ENCODE measurements at places on chromosomes 2 and 18. TPM values are rescaled to one million over a fixed set of nuclear protein-coding genes. Genes with fewer than 3 reads are reported as not detected.

DNA sequence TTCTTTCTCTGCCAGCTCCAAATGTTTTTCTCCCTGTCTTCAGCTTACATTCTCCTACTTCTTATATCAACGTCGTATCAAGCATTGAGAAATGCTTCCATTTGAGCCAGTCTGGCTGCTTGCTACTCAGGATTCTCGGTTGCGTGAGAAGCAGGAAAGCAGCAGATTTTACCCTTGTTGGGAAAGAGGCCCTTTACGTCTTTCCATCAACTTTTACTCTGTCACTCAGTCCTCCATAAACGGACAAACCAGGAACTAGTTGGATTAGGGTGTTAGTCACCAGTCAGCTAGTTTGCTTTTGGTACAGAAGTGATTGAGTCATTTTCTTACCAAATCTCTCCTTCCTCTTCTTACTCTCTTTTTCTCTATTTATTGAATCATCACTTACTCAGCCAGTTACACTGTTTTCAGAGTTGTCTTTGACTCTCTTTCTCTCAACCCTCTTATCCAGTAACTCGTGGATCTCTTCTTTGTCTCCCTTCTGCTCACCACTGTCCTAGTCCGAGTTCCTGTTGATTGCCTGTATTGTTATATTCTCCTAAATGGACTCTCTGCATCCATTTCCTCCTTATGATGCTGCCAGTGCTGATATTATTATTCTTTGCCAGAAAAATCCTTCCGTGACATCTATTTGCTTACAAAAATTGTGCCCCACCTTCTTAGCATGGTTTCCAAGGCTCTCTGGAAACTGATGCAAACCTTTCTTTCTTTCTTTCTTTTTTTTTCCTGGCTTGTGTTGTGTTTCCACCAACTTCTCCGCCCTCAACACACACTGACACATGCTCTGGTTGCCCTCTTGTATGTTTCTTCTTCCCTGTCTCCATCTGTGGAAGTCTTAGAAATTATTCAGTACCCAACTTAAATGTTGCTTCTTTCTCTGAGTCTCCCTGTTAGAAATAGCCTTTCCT is 61.5 kb downstream of the VRK2 start:
- no peak for DNase-seq

USP37 gene
- 9.1 TPM for total RNA-seq

DNA sequence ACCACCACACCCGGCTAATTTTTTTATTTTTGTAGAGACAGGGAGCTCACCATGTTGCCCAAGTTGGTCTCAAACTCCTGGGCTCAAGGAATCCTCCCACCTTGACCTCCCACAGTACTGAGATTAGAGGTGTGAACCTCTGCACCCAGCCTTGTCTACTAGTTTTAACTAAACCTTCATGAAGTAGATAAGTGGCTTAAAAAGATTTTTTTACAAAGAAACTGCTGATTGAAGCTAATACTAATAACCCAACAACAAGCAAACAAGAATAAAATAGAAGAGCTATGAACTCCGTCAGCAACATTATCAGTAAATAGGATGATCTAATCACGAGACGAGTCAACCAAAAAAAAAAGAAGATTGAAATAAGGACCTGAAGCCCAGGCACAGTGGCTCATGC is 18.8 kb downstream of the NDUFB3 start:
- no peak for DNase-seq

DNA sequence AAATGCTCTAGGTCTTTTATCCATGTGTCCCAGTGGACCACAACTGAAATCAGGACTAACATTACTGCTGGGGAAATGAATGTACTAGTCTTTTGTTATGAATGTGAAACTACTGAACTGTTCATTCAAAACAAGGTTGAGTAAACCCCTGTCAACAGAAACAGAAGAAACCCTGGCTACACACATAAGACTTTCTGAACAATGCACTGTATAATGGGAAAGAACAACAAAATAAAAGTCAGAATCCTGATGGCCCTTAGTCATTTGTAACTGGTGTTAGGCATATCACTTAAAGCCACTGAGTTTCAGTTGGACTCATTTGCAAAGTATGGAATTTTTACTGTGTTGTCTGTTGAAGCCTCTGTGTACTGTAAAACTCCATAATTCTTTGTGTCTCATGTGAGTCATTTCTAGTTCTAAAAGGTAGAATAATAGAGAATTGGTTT is 77.0 kb upstream of the UBXN4 start:
- DNase-seq, result no peak

GRCh38 chr2:8337321-8337720 is 344.5 kb upstream of the ID2 start:
- DNase-seq, result no peak

DNA sequence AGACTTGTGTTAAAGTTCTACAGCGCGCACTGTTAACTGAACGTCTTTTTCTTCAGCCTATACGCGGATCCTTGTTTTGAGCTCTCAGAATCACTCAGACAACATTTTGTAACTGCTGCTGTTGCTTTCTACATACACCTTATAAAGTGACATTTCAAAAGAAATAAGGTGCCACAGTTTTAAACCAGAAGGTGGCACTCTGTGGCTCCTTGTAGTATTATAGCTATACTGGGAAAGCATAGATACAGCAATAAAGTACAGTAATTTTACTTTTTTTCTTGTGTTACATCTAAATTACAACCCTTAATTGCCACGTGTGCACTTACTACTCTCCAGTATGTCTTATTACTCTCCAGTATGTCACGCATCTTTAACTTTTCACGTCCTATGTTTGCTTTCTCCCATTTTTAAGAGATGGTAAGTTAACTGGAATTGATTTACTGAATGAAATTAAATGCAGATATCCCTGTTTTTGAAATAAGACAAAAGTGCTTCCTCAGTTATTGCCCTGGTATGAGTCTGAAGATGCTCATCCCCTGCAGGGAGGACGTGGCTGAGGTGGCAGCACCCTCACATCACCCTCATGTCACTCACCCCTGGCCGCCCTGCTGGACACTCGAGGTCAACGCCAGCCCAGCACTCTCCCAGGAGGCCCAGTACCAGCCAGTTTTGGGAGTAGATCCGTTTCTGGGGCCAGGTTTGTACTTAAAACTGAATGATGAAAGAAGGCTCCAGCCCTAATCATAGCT is 37.8 kb downstream of the GORASP2 start:
- no peak for DNase-seq

DNA sequence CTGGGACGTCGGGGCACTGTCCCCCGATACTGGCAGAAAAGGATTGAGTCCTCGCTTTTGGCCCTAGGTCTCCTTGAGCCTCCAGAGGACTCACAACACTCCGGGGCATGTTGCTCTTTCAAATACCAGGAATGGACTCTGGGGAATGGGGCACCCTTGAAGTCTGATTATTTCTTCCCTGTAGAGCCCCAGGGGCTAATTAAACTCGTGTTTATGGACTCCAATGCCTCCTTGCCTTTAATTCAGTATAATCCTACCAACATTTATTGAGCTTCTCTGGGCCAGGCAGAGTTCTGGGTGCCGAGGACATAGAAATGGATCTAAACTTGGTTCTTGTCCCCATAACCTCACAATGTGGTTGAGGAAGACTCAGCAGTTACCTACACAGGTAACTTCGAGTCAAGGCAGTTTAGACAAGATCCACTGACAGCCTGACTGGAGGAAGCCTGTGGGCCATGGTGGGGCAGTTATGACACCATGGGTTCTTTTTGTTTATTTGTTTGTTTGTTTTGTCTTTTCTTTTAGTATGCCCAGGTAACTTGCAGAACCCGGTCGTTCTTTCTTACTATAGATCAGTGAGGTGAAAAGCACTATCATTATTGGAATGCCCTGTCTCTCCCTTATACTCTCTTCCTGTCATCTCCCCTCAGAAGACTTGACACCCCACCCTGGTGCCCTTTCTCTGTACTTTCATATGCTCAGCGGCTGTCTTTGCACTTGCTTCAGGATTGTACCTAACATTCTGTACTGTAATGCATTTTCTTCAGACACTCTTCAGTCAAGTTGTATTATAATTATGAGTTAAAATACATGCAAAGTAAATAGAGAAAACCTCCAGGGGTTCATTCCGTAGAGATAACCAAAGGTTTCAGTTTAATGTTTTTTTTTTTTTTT is 3.2 kb downstream of the CFLAR start:
- DNase-seq, result no peak

GRCh38 chr2:98180456-98180855 is 93.5 kb downstream of the VWA3B start:
- DNase-seq, result no peak

DNA sequence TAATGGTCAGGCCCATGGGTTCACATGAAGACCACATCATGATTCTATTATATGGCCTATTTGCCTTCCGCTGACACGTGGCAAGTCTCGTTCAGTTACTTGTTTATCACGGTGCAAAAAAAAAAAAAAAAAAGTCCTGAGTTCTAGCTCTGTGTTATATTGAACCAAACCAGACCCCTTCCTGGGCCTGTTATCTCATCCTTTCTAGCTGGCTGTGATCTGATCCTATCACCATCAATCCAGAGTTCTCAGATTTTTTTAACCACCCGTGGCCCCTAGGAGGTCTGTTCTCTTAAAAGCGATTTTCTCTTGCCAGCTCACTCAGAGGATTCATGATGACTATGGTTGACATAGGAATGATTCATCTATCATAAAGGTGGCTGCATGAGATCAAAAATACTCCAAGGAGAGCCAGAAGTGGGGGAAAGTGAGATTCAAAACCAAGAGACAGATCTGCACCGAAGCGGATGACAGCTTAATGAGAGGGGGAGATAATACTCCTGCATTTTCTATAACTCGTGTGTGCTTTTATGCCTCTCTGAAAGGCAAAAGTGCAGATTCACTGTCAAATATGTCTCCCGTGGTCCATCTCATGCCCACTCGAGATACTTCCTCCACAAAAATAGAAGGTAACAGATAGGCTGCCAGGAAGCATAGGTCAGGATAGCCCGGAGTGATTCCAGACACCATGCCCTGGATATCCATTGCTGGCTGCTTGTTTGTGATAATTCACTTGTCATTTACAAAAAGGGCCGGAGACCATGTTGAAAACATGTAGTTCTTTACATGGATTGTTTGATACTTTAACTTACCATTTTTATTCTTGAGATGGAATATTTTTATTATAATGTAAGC is 505.7 kb upstream of the KLHL29 start:
- DNase-seq, result no peak

EDAR gene
- total RNA-seq, result not detected

DNA sequence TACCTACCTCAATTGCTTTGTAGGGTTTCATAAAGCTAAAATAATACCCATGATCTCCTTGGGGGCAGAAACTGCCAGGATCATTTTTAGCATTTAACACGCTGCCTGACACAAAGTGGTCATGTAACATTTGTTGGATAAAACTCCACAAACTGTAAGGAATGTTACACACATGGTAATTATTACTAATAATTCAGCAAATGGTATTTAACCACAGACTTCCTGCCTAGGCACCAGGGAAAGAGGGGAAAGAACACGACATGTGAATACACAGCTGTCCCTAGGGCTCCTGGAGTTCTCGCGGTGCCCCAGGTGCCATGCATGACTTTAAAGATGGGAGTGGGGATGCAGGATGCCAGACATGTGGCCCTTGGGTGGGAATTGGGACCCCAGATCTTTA is 43.5 kb downstream of the ASAP2 start:
- no peak for DNase-seq

SGPP2 gene
- not detected for total RNA-seq

NTSR2 gene
- total RNA-seq, result not detected

DSG4 gene
- total RNA-seq, result not detected

- no peak for DNase-seq
Observed at GRCh38 chr18:45877403-45877802, 51.9 kb downstream of the SIGLEC15 start.

DNA sequence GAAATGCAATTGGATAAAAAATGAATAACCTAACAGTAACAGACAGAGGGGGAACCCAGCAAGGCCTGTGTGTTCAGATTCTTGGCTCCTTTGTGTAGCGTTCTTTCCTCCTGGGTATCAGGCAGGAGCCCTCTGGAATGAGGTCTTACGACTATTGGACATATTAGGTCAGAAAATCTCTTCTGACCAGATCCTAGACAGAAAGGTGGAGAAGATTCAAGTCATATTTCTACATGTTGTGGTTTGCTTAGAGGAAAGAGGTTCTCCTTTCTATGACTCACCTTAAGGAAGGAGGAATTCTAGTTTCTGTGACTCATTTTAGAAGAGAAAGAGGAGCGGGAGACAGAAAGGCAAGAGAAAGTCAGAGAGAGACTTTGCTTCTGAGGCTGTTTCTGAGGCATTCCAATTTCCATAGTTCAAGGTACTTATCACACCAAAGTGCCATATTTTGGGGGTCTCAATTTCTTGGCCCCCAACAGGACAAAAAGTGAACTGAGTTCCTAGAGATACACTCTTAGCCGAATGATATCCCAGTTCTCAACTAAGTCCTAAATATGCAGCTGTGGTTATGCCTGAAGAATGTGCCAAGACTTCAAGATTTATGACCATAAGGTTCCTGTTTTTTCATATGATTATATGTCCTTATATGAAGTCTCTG is 618.6 kb downstream of the ZEB2 start:
- DNase-seq, result no peak

CENPA gene
- total RNA-seq, result not detected

DNA sequence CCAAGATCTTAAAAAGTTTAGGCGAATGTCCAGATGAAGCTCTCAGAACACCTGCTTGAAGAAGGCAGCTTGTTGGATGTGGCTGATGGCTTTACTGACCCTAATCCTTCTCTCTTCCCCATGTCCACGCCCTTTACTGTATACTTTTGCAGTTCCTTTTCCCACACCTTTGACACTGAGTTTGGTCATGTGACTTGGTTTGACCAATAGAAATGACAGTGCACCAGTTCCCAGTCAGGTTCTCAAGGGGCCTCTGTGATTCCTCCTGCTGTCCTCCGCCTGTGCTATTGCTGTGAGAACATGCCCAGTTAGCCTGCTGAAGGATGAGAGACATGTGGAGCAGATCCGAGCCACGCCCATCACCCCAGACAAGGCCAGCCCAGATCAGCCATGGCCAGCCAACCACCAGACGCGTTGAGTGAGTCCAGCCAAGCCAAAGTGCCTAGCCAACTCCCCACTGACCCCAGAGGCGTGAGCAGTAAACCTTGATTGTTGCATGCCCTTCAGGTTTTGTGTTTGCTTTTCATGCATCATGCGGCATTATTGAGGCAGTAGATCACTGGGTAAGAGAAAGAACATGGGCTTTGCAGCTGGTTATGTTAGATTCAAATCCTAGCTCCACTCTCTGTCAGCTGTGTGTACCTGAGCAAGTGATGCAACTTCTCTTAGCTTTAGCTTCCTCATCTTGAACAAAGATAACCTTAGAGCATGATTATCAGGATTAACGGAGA is 258.0 kb upstream of the SIX2 start:
- no peak for DNase-seq
